Kasumi-1 (cell line): ENCODE measurements at places on chromosomes 16 and 17.

- no peak for DNase-seq
Measured at GRCh38 chr17:55334285-55334684, 69.5 kb downstream of the HLF start.

DNA sequence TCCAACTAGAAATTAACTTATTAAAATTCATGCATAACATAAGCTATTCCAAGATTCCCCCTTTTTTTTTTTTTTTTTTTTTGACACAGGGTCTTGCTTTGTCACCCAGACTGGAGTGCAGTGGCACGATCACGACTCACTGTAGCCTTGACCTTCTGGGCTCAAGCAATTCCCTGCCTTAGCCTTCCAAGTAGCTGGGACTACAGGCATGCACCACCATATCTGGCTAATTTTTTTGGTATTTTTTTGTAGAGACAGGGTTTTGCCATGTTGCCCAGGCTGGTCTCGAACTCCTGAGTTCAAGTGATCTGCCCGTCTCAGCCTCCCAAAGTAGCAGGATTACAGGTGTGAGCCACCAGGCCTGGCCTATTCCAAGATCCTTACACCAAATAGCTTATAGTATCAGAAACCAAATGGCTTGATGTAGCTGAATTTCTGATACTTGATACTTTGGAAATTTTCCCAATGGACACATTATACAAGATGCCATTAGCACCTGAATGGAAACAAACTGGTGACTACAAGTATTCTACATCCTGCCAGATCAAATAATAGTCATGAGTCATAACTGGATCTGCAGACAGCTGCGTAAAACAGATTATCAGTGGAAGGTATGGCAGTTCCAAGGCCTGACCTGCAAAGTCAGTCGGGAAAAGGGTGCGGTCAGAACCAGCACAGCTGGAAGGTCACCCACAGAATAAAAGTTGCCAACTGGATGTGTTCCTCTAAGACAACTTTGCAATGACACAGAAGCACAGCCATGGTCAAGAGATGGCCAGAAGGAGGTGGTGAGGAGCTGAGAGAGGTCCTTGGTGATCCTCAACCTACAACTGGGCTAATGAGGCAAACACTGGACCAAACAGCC, 14.5 kb downstream of the TUBG1 start:
- DNase-seq = no peak

DNA sequence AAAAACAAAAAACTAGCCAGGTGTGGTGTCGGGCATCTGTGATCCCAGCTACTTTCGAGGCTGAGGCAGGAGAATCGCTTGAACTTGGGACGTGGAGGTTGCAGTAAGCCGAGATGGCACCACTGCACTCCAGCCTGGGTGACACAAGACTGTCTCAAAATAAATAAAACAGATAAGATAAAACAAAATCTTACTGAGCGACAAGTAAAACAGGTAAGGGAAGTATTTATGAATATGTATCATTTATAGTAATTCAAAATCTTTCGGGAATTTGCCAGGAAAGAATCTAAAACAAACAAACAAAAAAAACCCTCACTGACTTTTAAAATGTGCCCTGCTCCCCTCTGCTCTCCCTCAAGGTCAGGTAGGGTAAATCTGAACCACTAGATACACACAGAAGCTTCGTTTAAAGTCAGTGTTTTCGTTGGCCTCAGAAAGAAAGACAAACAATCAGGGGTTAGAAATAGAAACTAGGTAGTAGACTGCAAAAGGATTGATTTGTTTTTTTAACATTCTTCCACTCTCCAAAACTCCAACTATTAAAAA, 2.1 kb downstream of the PRPSAP1 start:
- DNase-seq = no peak

DNA sequence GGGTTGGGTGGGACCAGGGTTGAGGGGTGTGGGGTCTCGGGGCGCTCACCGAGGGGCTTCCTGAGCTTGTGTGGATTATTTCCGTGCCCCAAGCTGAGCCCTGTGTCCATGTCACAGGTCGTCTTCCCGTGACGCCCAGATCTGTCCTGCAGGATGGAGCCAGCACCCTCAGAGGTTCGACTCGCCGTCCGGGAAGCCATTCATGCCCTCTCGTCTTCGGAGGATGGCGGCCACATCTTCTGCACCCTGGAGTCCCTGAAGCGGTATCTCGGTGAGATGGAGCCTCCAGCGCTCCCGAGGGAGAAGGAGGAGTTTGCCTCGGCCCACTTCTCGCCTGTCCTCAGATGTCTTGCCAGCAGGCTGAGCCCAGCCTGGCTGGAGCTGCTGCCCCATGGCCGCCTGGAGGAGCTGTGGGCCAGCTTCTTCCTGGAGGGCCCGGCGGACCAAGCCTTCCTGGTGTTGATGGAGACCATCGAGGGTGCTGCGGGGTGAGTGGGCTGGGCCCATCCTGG, 1.0 kb downstream of the TELO2 start:
- no peak for DNase-seq

DNA sequence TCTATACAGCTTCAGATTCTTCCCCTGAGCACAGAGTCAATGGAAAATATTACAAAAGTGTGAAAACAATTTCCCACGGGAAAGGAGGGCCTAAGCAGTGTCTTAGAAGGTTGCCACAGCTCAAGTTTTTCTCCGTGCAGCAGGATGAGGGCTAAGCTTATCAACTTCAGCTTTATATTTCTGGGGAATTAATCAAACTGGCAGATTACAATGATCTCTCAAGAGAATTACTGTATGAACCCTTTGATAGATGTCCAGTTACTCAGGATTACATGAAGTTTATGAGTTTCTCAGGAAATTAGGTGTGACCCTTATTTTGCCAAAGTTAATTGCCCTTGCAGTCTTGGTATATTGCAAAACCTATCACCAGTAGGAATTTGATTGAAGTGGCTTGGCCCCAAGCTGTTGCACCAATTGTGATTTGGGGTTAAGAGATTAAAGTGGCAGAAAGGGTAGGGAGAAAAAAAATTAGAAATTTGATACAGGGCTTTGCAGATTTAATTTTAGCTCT, 298.4 kb downstream of the MAP2K6 start:
- DNase-seq = no peak

GRCh38 chr17:16449121-16449570, 33.8 kb downstream of the TRPV2 start:
- DNase-seq = no peak

GRCh38 chr16:56673921-56674320, 4.3 kb downstream of the MT1H start:
- DNase-seq = peak; percentile 56

- peak; percentile 38 for DNase-seq
Measured at GRCh38 chr16:87877942-87878507, 8.7 kb upstream of the SLC7A5 start.

DNA sequence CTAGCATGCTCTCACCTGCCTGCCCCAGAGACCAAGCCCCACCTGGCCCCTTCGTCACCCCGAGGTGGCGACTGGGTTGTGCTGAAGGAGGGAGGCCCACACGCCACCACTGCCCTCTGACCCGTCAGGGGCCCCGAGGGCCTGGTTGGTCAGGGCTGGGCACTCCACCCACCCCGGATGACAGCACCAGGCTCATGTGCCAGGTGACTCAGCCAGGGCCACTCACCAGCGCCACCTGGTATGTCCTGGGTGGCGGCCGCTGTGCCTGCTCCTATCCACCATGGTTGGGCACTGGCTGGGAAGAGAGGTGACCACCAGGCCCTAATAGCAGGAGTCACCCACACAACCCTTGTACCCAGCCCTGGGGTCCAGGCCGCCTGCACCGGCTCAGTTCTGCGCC, 68.9 kb downstream of the JPH3 start:
- DNase-seq = no peak

DNA sequence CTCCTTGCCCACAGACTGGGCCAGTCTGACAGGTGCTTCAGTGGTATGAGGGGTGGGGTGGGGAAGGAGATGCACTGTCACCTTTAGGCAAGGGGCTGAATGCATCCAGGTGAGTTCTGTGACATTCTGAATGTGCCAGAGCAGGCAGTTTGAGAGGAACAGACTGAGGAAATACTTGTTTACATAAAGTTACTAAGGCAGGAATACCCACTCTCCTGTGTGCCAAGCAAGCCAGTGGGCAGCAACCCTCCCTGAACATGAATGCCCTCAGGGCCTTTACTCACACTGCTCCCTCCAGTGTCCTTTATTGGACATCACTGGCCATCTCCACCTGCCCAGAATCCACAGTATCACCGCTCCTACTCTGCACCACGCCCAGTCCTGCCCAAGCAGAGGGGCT, 33.1 kb upstream of the ULK2 start:
- no peak for DNase-seq

- no peak for DNase-seq
Measured at GRCh38 chr16:51822471-51822870, 671.4 kb upstream of the SALL1 start.

- DNase-seq = no peak
Measured at GRCh38 chr16:83803811-83804210, 4.0 kb upstream of the HSBP1 start.

DNA sequence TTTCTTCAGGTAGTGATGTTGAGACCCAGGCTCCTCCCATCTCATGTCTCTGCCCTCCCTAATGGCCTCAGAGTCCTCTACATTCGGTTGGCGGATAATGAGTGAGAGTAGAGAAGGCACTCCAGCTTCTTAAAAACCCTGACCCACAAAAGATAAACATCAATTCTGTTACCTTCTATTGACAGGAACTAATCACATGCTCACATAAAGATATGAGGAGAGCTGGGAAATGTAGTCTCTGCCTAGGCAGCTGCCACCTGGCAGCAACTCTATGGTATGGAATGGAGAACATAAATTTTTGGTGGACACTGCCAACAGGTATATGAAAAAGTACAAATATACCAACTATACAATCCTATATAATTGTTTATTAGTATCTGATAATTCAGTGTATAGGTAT, 110.7 kb upstream of the HLF start:
- DNase-seq = no peak

DNA sequence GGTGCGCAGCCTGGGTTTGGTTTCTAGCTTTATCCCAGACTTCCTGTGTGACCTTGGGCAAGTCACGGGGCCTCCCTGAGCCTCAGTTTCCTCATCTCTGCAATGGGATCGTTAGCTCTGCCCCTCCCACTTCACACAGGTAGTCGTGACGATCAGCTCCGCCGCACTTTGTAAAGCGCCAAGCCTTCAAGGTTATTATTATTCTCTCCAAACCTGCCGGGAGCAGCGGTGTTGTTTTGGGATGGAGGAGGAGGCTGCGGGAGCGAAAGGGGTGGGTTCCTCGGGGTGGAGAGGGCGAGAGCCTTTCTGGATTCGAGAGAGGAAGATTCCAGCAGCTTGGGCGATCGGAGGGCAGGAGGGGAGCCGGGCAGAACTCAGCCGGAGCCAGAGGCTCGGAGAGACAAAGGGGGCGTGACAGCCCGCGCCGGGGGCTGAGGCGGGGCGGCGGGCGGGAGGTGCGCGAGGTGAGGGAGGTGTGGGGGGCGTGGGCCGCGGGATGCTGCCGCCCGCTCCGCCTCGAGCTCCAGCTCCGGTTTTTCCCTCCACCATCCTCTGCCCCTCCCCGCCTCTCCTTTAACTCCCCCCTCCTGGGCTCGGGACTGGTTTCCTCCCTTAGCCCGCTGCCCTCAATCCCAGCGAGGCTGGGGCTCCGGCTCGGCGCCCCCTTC, at the start of gene EFNB3:
TSS of gene EFNB3 (plus strand) at position 602 of the 668 bp plus-strand sequence. CDS start 397 bp downstream, outside the sequence.
- peak; percentile 2 for DNase-seq

DNA sequence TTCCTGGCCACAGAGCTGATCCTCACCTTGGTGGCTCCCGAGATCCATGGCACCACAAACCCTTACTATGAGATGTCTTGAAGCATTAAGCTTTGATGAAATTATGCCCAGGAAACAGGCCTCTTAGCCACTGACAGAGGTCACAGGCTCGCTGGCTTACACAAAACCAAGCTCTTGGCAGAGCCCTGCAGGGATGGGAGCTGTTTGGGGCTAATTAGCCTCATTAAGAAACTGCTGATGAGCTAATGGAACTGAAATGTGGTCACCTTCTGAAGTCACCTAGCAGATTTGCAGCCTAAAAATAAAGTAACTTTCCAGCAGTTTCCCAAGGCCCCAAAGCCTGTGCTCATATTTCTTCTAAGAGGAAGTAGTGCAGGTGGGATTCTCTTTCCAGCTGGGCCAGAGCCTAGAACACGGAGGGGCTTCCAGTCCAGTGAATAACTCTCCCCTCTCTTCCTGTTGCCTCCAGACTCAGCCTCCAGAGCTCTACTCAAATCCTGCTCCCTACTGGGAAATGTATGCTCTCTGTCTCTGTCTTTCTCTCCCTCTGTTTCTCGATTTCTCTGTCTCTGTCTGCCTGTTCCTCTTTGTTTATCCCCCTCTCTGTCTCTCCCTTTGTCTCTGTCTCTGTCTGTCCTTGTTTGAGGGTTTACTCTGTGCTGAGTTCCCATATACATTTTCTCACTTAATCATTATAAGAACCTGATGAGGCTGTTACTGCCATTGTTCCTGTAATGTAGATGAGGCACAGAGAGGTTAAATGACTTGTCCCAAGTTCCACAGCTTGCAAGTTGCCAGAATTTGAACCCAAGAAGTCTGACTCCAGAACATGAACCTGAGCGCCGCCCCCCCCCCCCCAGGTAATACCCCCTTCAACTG, 338.9 kb downstream of the CA10 start:
- no peak for DNase-seq

DNA sequence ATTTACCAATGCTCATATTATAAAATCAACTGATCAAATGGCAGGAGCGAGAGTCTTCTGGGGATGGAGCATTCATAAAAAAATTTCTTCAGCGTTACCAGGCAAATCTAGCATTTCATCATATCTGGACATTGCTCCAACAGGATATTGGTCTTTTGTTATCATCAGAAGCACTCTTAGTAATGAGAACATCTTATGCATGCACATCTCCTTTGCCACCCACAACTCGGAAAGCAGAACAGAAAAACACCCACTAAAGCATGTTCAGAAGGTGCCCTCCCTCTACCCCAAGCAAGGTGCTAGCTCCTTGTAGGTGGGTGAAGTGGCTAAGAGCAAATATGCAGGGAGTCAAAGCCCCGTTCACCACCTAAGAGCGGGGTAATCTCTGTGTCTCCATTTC, 18.9 kb downstream of the ARHGAP17 start:
- DNase-seq = no peak

DNA sequence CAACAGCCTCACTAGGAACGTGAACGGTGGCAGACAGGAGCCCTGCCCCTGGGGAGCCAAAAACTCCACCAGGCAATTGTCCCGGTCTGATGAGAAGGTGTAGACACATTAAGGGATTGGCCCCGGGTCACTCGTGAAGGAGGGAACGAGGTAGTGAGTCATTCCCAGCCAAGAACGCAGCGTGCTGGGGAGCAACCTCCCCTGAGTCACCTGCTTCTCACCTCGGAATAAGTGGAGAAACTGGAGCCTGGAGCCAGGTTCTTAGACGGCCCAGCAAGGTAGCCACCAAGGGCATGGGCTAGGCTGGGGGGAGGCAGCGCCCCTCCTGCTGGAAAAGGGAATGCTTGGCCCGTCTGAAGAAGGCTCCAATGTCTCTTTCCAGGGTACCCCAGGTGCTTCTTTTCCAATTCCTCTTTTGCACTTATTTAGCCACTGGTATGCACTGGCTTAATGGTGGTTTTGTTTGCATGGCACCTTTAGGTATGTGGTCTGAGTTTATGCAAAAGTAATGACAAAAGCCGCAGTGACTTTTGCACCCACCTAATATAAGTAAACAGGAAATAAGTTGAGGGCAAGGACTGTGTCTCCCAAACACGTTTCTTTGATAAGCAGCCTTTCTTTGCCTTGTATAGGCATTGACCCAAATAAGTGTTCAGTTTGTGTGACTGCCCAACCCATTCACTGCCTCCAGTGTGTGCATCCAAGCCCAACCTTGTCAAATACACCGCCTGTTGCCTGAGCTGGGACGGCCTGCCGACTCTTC, 1.8 kb upstream of the HELZ start:
- peak; percentile 31 for DNase-seq
